ENCODE measurements at places on chromosomes 1 and 21. TPM values are rescaled to one million over a fixed set of nuclear protein-coding genes. Genes with fewer than 3 reads are reported as not detected.
A peak's percentile ranks its signal among the peaks of the same experiment; 100 is the strongest.

The GJA9 gene
- polyA plus RNA-seq = not detected

The CYB561D1 gene
- 4.2 TPM for polyA plus RNA-seq

The APOBEC4 gene
- polyA plus RNA-seq = not detected

The TACSTD2 gene
- polyA plus RNA-seq = not detected

The SYT6 gene
- not detected for polyA plus RNA-seq

DNA sequence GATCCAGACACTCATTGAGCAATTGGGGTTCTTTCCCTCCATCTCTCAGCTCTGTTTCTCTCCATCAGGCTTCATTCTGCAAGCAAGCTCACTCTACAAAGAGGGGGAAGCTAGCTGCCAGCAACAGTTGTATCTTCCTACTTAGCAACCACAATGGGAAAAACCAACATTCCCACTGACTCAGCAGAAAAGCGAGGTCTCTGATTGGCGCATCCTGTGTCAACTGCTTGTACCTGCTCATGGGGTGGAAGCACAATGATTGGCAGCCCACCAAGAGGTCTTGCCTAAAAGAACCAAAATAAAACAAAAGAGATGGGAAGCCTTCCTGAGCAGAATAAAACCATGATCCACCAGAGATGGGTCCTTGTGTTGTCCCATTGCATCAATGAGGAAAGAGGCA is 4.0 kb upstream of the CDA start:
- peaks cover 19% of the 10 kb centered on the region for H3K4me1 ChIP-seq
- H3K4me3 ChIP-seq = no peak overlapping the region
- H3K36me3 ChIP-seq = no peaks in the 10 kb centered on the region
- H3K27me3 ChIP-seq = no peaks in the 10 kb centered on the region

GRCh38 chr1:200367841-200368534 is 41.8 kb downstream of the ZNF281 start:
- peaks cover 51% of the 10 kb centered on the region for H3K4me1 ChIP-seq
- H3K27me3 ChIP-seq = no peaks in the 10 kb centered on the region

GRCh38 chr21:30248844-30249243 is 32.9 kb upstream of the CLDN8 start:
- no peaks in the 10 kb centered on the region for H3K4me1 ChIP-seq
- no peak for DNase-seq
- H3K27me3 ChIP-seq = no peaks in the 10 kb centered on the region
- H3K4me3 ChIP-seq = no peak overlapping the region

DNA sequence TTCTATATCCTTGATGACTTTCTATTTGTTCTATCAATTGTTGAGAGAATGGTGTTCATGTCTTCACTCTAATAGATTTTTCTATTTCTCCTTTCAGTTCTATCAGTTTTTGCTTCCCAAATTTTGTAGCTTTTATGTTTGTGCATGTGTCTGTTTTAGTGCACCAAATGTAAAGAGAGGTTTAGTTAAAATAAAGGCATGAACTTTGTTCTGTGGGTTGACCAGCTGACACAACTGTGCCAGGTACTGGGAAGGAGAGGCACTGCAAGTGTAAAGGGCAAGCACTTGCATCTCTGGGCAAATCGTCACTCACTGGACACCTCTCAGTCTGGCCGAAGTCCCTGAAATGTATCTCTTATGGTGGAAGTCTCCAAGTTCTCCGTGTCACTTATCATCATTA is 38.6 kb upstream of the ABCD3 start:
- no peak overlapping the region for H3K27ac ChIP-seq
- no peak overlapping the region for H3K4me3 ChIP-seq
- H3K36me3 ChIP-seq = no peaks in the 10 kb centered on the region

DNA sequence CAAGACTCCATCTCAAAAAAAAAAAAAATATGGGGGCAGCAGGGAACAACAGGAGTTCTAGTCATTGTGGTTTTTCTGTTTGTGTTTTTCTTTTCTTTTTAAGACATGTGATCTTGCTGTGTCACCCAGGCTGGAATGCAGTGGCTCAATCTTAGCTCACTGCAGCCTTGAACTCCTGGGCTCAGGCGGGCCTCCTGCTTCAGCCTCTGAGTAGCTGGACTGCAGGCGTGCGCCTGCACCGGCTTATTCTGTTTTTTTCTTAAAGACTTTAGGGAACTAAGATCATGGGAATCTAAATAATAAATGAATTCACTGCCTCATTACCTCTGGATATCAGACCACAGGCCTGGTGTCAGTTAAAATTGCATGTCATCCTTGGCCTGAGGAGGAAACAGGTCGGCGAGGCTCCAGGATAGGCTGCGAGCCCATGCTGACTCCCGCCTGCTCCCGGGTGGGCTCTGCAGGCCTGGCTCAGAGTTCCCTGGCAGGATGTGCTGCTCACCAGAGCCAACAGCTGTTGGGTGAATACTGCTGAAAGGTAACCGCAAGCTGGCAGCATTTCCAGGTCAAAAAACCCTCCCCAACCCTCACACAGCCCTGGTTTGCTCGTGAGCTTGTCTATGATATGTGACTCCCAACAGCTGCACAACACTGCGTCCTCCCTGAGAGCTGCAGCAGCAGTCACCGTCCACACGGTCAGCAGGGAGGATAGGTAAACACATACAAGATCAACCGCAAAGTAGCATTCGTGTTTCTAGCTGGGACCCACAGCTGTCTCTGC is 58.1 kb downstream of the SCCPDH start:
- H3K4me1 ChIP-seq = peaks cover 31% of the 10 kb centered on the region
- H3K27ac ChIP-seq = no peak overlapping the region

- H3K27ac ChIP-seq = no peak within 1 kb of the TSS
- no peaks in the 10 kb centered on the region for H3K4me1 ChIP-seq
- H3K36me3 ChIP-seq = no peaks in the 10 kb centered on the region
- H3K4me3 ChIP-seq = no peak within 1 kb of the TSS
Observed at GRCh38 chr1:165355977-165356811, at the start of gene LMX1A. Gene LMX1A, minus strand, starts transcription at chr1:165356715. Its CDS starts 1,156 bp downstream, at chr1:165355559.

GRCh38 chr1:157369808-157370521 is 182.3 kb downstream of the FCRL5 start:
- H3K36me3 ChIP-seq = no peaks in the 10 kb centered on the region
- peak; percentile 47 for DNase-seq
- no peak overlapping the region for H3K4me3 ChIP-seq
- H3K4me1 ChIP-seq = no peaks in the 10 kb centered on the region

DNA sequence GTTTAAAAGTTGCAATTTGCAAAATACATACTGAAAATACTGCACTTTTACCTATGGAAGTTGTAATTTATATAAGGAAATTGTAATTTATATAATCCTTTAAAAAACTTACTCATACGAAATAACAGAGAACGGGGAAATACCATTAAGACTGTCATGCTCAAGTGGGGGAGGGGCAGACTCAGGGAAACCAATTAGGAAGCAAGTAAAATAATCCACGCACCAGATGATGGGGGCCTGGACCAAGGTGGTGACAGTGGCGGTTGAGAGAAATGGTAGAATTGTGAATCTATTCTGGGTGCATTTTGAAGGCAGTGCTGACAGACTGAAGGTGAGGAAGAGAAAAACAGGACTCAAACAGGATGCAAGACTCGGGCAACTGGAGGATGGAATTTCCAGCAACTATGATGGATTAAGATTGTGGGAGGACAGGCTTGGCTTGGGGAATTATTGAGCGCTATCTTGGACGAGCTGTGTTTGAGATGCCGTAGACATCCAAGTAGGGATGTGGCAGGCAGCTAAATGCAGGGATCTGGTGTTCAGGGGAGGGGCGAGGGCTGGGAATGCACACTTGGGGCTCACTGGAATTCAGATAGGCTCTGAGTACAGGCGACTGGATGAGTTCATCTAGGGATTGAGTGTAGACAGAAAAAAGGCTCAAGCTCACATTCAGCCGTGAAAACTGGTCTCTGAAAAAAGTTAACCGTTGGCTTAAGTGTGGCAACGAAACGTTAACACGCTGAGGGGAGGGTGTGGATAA is 977 bp downstream of the LCA5L start:
- peak overlapping the region; percentile 89 for H3K4me3 ChIP-seq
- peak overlapping the region; percentile 95 for H3K27ac ChIP-seq
- H3K36me3 ChIP-seq = no peaks in the 10 kb centered on the region
- H3K27me3 ChIP-seq = peaks cover 6% of the 10 kb centered on the region
- no peak for DNase-seq

DNA sequence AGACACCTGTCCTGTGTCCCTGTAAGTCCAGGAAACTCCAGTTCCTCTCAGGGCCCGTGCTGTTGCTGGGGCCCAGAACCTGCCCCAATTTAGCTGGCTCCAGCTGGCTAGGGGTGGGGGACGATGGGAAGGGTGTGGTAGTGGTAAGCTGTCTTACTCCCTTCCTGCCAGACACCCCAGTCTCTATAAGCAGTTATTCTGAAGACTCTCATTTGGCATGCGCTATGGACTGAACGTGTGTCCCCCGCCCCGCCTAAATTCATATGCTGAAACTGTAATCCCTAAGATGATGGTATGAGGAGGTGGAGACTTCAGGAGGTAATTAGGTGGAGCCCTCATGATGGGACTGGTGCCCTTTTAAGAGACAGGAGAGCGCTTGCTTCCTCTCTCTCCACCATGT is 82.0 kb downstream of the MAP3K7CL start:
- no peak overlapping the region for H3K4me3 ChIP-seq
- no peak overlapping the region for H3K27ac ChIP-seq
- DNase-seq = no peak

- H3K27me3 ChIP-seq = no peaks in the 10 kb centered on the region
- peak overlapping the region; percentile 97 for H3K27ac ChIP-seq
- H3K4me3 ChIP-seq = peak overlapping the region; percentile 84
- peaks cover 2% of the 10 kb centered on the region for H3K36me3 ChIP-seq
- H3K4me1 ChIP-seq = peaks cover 54% of the 10 kb centered on the region
Observed at GRCh38 chr1:27152004-27152828, 2.7 kb downstream of the SLC9A1 start.
